ENCODE measurements at places on chromosomes 5 and 9.

DNA sequence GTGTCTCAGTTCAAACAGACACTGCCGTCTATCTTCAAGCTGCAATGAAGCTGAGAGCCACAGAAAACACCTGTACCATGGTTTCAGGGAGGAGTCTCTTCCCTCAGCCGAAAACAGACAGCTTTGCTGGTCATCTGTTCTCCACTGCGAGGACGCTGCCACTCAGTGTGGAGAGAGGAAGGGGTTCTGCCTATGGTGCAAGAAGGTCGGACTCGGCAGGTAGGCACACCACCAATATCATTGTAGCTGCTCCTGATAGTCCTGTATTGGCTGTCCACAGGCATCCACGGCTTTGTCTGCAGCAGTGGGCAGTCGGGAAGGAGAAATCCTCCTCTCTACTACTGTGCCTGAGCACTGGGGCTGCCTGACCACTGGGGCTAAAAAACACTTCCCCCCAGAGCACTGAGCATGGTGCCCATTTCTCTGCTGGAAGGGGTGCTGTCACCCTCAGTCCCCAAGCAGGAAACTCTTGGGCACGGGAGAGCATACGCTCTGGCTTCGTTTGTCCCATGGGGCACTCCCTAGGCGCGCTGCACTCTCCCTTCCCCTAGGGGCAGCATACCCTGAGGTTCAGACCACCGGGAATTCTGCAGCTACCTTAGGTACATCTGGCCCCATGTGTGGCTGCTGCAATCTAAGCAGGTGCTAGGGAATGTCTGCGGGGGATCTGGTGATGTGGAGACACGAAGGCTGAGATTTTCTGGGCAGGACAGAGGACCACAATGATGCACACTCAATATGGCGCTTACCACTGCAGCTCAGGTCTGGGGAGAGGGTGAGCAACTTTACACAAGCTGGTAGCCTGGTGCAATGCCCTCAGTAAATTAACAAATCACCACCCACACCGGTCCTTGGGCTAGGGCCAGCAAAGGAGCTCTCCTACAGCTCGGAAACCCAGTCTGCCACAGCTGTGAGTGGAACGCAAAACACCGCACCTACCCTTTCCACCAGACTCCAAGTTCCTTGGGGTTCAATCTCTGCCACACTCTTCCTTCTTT lies 880.9 kb upstream of the SEMA6A start:
- no peak for DNase-seq

GRCh38 chr5:52808316-52808901 lies 20.7 kb downstream of the ITGA1 start:
- no peak for DNase-seq

- DNase-seq: no peak
Observed at GRCh38 chr9:69325409-69326212, 596 bp downstream of the ENTREP1 start.

- no peak for DNase-seq
Observed at GRCh38 chr5:180360078-180360957, 7.2 kb upstream of the GFPT2 start.

DNA sequence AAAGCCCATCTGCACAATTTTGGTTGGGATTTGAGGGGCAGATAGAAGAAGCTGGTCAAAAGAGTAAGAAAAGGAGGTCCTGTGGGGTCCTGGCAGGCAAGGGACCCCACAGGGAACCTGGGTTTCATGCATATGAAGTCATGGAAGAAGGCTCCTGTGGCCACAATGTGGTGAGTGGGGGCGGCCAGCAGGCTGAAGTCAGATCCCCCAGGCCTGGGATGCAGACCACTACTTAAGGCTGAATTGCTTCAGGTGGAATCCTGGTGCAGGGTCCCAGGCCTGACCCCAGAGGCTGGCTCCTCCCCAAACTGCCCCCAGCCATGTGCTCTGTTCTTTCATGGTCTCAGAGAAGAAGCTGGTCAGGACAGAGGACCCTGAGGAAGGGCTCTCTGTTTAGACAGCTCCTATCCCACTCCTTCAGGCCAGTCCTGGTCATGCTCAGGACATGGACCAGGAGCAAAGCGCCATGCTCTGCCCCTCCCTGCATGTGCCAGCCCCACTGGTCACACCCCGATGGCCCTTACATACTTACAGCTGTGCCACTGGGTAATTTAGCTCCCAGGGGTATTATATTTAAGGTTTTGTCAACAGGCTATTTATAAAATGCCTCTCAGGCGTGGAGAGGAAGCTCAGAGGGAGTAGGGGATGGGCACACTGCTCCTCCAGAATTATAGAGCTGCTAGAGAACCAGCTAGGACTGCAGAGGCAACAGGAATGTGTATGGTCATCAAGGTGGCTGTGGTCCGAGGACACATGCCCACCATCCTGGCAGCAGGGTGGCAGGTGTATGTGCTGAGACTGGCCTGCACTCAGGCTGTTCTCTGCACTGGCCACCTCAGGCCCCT lies 33.4 kb downstream of the C5orf15 start:
- peak; percentile 30 for DNase-seq

DNA sequence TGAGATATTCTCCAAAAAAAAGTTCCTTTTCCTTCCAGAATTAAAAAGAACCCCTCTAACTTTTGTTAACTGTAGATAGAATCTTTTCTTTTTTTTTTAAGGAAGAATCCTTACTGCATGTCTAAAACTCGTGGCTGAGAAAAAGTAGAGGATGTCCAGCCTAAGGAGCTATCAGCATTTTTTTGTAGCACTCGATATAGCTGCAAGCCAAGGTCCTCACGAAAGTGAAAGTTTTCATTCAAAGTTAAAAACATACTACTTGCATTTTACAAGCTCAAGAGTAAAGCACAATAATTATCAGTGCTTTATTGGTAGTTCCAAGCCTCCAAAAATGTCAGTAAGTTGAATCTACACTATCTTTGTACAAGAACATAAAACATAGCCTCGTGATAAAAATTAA lies 28.7 kb upstream of the ZSWIM6 start:
- DNase-seq: no peak

GRCh38 chr9:33751536-33752129 lies 43.7 kb upstream of the PRSS3 start:
- DNase-seq: no peak

DNA sequence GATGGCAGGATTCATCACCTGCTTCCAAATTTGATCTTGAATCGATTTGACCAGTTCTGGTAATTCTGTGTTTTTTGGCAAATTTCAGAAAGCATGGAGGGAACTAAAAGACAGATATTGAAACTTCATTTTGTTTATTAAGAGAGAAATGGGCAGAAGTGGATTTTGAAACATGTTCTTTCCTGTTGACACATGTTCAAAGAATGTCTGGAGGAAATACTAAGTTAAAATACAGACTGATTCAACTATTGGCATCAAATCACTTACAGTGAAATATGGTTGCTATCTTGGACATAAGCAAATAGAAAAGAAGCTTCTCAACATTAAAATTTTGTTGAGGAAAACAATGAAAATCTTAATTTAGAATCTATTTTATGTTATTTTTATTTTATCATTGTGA lies 19.3 kb upstream of the GZMK start:
- DNase-seq: no peak

- no peak for DNase-seq
Observed at GRCh38 chr5:5192681-5193080, 52.6 kb downstream of the ADAMTS16 start.

- DNase-seq: no peak
Observed at GRCh38 chr5:99019812-99020697, 91.2 kb upstream of the CHD1 start.

DNA sequence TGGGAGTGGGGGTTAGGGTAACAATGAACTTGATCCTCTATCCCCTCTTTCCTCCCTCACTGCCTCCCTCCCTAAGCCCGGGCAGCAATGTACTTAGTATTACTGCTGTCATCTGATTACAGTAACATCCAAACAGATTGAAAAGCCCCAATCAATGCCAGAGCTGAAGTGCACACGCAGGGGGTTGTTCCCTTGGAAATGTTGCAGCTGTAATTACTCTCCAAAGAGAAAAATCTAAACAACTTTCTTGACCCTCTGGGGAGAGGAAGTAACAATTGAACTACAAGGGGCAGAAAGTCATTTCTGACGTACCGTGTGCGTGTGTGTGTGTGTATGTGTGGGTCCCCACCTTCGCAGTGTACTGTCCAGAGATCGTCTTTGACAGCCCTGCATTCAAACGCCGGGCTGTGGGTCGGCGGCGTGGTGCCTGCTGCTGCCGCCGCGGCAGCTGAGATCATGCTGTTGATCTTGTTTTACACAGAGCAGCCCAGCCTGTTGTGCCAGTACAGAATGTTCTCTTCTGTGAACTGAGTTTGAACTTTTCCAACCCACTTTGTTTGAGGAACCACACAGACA lies 66.0 kb upstream of the KLF9 start:
- no peak for DNase-seq

DNA sequence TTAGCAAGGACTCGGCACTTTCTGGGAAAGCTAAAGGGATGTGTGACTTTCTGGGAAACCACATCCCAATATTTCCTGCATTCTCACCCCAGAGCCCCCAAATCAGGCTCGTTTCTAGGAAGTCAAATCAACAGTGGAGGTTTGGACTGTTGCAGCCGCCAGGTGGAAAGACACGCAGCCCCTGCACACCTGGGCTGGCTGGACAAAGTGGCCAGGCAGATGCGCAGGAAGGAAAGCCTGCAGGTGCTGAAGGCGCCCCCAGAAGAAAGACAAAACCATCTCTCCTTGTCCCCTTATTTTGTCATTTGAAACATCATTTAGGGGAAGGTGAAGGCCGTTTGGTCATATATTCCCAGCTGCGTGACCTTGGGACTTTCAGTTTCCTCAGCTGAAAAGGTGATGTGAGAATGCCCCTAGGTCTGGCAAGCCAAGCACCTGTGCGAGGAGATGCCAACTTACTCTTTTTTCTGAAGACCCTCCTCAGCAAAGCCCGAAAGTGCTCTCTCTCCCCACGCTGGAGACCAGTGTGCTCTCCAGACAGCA lies 97.9 kb upstream of the CPEB4 start:
- no peak for DNase-seq

- DNase-seq: no peak
Observed at GRCh38 chr9:12847561-12847960, 72.7 kb downstream of the LURAP1L start.

- DNase-seq: no peak
Observed at GRCh38 chr5:74408150-74409043, 232.1 kb downstream of the ENC1 start.

DNA sequence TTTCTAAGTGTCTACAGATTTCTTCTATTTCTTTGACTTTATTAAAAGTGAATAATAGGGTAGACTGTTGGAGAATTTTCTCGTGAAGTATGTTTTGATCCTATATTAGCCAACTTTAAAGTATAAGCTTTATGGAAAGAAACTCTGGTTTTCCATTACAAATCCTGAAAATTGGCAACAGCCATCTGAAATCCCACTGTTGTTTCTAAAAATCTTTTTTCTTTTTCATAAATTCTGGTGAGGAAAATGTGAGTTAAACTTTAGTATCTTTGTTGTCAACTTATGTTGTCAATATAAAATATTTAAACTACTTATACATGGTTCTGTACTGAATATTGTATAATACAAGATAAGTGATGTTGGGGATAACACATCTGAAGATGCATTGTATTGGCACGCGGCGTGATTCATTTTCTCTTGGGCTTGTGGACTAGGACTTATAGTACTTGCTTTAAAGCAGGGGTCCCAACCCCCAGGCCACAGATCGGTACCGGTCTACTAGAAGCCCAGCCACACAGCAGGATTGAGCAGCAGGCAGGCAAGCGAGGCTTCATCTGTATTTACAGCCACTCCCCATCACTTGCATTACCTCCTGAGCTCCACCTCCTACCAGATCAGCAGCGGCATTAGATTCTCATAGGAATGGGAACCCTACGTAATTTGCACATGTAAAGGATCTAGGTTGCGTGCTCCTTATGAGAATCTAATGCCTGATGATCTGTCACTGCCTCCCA lies 12.7 kb downstream of the MAMDC2 start:
- DNase-seq: no peak

GRCh38 chr9:113370806-113371325 lies 5.9 kb downstream of the HDHD3 start:
- DNase-seq: no peak

DNA sequence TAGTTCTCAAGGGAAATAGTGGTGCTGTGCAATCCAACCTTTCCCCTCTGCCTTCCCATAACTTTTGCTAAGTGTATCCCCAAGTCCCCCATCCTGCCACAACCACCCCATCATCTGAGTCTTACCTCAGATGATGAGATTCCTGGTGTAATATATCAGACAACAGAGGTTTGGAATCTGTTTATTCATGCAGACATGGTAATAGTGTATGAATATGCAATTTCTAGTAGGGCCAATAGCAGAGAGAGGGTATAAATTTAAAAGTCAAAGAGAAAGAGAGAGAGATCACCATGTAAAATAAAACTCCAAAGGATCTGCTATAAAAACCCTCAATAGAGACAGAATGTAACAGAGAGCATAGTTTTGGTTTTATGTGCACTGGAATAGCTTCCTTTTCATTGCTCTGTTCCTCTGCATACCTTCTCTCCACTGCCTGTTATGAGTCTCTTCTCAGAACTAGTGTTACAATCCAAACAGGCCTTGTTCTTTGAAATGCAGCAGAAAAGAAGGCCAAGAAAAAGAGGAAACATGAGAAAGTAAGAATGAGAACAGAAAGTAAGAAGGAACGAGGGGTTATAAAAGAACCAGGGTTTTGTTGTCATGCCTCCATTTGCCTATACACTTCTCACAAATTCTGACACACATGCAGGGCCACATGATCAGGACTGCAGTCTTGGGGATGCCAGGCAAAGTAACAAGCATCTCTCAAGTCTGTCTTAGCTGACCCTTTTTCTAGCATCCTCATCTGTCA lies 278.0 kb downstream of the CETN3 start:
- DNase-seq: no peak

GRCh38 chr9:131833083-131833482 lies 93.2 kb upstream of the RAPGEF1 start:
- no peak for DNase-seq

DNA sequence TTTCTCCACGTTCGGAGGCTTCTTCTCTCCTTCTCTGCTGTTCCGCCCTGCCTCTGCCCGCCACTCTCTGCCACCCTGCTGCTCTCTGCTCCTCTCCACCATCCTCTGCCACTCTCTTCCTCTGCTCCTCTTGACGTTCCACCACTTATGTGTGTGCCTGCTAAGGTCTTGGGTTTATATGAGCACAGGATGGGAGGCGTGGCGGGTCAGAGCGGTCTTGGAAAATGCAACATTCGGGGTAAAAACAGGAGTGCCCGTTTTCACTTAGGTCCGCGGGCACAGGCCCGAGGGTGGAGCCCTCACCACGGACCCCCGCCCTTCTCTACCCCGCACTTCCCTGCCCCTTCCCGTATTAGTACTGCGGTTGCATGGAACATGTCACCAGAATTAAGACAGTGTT lies 114.4 kb upstream of the FBXL7 start:
- DNase-seq: no peak
